Stimulated activated CD4-positive, alpha-beta T cell treated with anti-CD3 and anti-CD28 coated beads, Interleukin-12 subunit alpha, Interleukin-12 subunit beta, amount 100 ng/mL, for 48 hours (primary cell): ENCODE measurements at places on chromosomes 5 and 9.
A peak's percentile ranks its signal among the peaks of the same experiment; 100 is the strongest.

DNA sequence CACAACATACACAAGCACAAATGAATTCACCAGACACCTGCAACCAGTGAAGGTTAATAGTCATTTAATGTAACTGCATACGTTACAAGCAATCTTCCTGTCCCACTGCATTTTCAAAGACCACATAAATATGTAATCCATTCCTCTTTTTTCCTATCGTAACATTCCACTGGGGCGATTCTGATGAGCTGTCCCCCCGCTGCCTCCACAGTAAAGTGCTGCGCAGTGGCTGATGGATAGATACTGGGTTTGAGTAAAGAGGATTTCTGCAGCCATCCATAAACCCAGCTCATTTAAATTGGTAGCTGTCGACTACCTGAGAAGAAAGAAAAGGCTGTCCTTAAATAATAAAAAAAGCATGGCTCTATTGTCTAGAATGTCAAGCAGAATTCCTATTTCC is 181.1 kb downstream of the SPOCK1 start:
- no peak for DNase-seq

DNA sequence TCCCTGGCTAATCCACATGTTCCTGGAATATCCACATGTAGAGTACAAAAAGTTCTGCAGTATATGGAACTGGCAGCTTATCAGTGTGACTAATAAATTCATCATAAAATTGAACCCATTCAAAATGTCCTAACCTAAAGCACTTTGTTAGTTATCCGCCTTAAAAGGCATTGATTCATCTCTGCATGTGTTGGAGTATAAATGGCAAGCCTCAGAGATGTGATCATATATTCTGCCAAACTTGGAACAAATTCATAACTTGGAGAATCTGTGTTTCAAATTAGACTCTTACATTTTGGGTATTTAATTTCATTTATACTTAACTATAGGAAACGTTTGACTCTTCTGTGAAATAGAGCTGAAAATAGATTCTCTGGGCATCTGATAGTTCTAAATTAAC is 25.2 kb upstream of the NREP start:
- no peak for DNase-seq

DNA sequence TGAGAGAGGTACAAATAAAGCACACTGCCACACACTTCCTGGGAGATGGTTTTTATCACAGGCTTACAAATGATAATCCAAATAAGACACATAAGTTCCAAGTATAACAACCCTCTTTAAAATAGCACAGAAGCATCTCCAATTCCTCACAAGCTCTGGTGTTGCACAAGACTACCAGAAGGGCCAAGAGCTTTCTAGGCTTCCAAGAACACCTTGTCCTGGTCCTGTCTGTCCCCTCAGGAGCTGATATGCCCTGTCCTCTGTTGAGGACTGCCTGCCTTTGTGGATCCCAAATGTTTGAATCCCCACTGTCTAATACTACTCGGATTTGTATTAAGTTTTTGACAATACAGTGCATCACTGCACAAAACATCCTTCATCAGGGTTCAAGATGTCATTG is 110.1 kb downstream of the SPOCK1 start:
- no peak for DNase-seq

- no peak for DNase-seq
These were observed 42.8 kb downstream of the ANGPTL2 start for GRCh38 chr9:127079446-127080140.

- DNase-seq, result no peak
These were observed 41.6 kb upstream of the TLR4 start for GRCh38 chr9:117662651-117663050.

- DNase-seq, result peak; percentile 69
These were observed at the start of gene TERT for GRCh38 chr5:1294835-1295649. TERT (minus strand) TSS chr5:1295068; CDS start chr5:1294989, 79 bp downstream.
